Peyer's patch (tissue), 4 donors: ENCODE measurements at places on chromosomes 12 and 14.

- DNase-seq: no peak
Observed at GRCh38 chr12:75489187-75489586, 8.6 kb downstream of the GLIPR1 start.

- DNase-seq: no peak
Observed at GRCh38 chr14:84436528-84436927, 1093.4 kb upstream of the FLRT2 start.

DNA sequence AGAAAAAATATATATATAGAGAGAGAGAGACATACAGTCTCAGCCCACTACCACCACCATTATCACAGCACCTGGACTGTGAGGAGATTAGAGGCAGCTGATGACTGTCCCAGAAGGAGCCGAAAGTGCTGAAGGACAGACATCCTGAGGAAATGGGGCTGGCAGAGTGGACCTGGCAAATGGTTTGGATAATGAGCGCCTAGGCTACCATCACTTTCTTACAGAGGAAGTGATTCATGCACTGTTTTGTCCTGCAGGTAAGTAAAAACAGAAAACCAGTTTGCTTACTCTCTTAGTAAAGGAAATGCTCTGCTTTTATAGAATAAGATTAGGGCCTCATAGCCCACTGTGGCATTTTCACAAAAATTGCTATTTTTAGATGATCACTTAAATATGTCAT is 28.6 kb upstream of the DNM1L start:
- no peak for DNase-seq

DNA sequence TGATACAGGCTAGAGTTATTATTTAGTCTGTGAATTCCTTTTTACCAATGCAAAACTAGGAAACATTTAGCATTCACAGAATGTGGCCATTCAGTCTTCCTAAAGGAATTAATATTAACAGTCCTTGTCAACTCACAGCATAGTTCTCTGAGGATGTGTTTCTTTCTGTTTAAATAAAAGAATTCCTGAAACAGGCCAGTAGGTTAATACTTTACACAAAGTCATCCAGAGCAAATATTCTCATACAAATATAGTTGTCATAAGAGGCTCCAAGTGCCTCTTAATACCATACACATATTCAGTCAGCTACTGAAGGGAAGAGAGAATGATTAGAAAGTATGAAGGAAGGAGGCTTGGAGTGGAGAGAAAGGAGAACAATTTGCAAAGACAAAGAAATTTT is 120.1 kb downstream of the LMNTD1 start:
- DNase-seq: no peak
